ENCODE measurements at places on chromosomes 3 and 15. TPM values are rescaled to one million over a fixed set of nuclear protein-coding genes. Genes with fewer than 3 reads are reported as not detected.

GRCh38 chr3:8964436-8965370, 1.4 kb upstream of the RAD18 start:
- no peak for DNase-seq

DNA sequence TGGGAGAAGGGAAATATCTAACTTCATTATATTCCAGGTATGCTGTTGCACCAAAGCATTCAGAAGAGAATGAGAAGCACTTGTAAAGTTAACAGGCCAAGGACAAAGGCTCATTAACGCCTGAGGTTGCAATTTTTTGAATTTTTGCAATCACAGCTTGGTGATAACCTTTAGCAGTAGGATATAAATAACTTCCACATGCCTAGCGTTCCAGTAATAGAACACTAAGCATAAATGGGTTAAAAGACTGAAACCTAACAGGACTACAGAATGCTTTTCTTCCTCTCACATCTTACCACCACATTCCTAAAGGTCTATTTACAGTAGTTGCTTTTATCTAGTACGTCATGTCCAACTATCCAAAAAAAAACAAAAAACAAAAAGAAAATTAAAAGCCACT, 57.4 kb upstream of the IMPG2 start:
- DNase-seq: no peak

DNA sequence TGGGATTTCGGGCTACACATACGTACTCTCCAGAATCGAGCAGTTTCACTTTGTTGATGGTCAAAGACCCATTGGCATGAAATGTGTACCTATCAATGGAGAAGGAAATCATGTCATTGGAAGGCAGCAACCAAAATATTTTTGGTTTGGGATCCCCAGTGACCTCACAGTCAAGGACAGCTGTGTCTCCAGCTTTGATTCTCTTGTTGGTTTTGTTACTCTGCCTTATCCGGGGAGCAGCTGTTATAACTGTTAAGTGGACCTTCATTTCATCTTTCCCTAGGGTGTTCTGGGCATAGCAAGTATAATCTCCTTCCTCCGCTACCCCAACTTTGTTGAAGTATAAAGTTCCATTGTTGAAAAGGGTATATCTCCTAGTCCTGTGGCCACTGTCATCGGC, 23.0 kb downstream of the IGSF10 start:
- no peak for DNase-seq

GRCh38 chr3:156614642-156615511, 59.5 kb upstream of the TIPARP start:
- no peak for DNase-seq

- no peak for DNase-seq
Measured at GRCh38 chr3:129549805-129550204, 6.8 kb downstream of the H1-8 start.

DNA sequence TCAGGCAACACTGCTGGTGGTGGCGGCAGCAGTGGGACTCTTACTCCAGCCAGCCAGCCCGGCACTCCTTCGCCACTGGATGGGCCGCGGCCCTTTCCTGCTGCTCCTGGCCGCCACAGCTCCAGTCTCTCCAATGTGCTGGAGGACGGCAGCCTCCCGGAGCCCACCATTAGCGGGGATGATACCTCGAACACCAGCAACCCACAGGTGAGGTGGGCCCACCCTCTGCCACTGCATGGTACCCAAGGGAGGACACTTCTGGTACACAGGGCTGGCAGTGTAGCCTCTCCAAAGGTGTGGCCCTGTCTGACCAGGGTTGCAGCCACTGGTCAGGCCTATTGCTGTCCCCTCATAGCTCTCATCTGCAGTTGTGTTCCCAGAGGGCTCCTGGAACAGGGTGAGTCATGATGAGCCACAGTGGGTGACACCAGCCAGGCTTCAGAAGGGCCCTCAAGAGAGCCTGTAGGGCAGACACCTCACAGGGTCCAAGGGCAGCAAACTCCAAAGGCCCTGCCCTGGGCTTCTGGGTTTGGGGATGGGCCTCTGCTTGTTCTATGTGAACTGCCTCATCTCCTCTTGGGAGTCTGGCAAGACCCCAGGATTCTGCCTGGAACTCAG, 20.8 kb downstream of the NBEAL2 start:
- no peak for DNase-seq

DNA sequence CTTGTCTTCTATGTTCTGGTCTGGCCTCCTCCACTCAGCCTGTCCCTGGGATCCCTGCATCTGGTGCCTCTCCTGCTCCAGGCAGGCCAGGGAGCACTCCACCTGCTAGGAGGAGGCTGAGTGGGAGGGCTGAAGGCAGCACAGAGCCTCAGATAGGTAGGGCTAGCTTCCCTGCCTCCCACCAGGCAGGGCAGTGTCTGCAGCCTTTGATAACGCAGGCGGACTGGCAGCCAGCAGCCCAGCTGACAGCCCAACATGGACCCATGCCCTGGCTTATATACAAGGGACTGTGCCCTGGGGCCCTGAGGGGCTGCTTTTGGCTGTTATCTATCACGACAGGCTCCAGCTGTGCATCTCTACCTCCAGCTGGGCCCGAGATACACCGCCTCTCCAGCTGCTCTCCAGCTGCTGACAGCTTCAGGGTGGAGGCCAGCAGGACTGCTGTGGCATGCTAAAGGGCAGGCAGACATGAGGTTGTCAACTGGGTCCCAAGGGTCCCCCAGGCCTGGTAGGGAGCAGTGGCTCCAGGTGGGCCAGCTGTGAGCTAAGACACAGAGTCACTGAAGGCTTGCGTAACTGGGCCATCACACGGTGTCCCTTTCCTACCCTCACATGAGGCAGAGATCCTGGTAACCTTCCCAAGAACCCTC, 5.2 kb upstream of the CLK3 start:
- DNase-seq: no peak

- no peak for DNase-seq
Measured at GRCh38 chr3:4845882-4846281, 133.4 kb upstream of the BHLHE40 start.

GRCh38 chr3:157059181-157059580, 100.8 kb downstream of the CCNL1 start:
- no peak for DNase-seq

DNA sequence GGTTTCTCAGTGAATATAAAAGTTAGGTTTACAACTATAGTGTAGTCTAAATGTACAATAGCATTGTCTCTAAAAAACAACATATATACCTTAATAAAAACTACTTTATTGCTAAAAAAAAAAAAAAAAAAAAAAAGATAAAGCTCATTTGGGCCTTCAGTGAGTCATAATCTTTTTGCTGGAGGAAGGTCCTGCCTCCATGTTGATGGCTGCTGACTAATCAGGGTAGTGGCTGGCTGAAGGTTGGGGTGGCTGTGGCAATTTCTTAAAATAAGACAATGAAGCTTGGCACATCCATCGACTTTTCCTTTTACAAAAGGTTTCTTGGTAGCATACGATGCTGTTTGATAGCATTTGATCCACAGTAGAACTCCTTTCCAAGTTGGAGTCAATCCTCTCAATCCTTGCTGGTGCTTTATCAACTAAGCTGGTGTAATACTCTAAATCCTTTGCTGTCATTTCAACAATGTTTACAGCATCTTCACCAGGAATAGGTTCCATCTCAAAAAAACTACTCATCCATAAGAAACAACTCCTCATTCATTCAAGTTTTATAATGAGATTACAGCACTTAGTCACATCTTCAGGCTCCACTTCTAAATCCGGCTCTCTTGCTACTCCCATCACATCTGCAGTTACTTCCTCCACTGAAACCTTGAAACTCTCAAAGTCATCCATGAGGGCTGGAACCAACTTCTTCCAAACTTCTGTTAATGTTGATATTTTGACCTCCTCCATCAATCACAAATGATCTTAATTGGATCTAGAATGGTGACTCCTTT, 13.3 kb downstream of the ZNF280D start:
- DNase-seq: no peak

- no peak for DNase-seq
Measured at GRCh38 chr3:38986901-38987300, 64.8 kb downstream of the SCN11A start.

GRCh38 chr3:4528819-4529600, 35.9 kb downstream of the ITPR1 start:
- no peak for DNase-seq

DNA sequence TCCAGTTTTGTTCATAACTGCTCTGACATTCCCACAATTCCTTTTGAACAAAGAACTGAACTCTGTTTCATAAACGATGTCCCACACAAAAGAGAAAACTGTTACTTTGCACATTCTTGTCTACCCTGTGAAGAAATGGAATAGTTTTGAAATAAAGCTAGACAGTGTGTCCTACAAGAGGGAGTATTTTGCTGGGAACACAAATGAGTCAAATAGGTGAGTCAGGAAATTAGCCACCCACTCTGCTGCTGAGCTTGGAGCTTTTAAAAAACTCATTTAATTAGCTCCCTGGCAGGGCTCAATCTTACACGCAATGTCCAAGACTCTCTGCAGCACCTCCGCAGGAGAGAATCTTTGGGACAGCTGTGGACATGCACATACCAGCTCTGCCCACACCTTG, 193.4 kb downstream of the SLC9A9 start:
- no peak for DNase-seq

RLBP1 gene
- total RNA-seq: not detected

CCR9 gene
- total RNA-seq: not detected

ANKDD1A gene
- 31.4 TPM for total RNA-seq

CFAP91 gene
- total RNA-seq: 5.8 TPM

GABRR3 gene
- total RNA-seq: 0.10 TPM

PLSCR2 gene
- 2.6 TPM for total RNA-seq

AADAC gene
- total RNA-seq: not detected

TMCO5A gene
- total RNA-seq: not detected

KIF9 gene
- total RNA-seq: 12.7 TPM

CPNE4 gene
- 1.9 TPM for total RNA-seq

KNG1 gene
- total RNA-seq: not detected

Measured in ureter (tissue), 1 donor.